ENCODE measurements at places on chromosomes 6 and 20.

DNA sequence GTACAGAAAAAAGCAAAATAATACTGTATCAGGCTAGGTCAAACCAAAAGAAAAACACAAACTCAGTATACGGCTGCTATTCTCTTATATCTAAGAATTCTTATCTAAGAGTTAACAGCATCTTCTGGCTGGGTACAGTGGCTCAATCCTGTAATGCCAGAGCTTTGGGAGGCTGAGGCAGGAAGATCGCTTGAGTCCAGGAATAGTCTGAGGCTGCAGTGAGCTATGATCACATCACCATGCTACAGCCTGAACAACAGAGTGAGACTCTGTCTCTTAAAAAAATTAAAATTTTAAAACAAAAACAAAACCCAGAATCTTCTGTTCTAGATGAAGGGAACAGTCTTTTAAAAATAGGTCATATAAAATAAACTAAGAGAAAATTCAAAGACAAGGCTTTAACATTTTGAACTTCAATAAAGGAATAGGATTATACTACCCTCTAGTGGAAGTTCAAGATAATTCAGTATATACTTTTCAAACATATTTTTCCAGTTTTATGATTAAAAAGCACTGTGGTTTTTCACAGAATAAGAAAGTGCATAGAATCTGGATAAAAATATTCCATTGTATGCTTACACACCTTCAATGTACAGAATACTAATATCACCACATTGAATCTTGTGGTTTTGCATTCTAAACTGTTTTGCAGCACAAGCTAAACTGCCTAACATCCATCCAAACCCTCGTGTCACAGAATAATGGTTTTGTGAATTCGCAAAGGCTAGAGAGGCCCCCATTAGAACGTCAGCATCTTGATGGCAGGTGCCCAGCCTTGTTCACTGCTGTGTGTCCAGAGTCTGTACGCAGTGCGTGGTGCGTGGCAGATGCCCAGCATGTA is 39.3 kb downstream of the DTNBP1 start:
- DNase-seq, result no peak

GRCh38 chr20:57312138-57312537 is 17.5 kb upstream of the SPO11 start:
- no peak for DNase-seq

DNA sequence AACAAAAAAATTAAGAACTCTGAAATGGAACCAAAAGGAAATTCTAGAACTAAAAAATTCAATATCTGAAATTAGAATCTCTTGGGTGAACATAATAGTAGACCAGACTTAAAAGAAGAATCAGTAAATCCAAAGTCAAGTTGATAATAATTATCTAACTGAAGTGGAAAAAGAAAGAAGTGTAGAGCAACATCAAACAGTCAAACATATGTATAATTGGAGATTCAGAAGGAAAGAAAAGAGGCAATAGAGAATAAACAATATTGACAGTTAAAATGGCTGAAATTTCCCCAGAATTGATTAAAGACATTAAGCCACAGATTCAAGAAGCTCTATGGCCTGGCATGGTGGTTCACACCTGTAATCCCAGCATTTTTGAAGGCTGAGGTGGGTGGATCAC is 383.6 kb downstream of the PREX1 start:
- no peak for DNase-seq

DNA sequence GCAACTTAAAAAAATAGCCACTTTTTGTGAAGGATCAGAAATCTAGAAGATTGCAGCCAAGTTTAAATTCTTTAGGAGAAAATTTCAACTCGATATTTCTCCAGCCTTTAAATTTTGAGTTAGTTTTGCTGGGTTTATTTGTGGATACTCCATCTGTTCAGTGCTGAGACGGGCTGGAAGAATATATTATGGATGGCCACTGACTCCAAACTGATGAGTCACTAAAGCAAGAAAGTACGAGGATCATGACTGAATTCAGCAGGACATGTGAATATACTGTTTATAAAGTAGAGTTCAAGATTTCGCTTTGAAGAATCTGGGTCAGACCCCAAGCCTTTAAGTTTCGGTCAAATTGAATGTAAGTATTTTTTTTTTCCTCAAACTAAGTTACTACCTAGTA is 199.5 kb downstream of the ADGRB3 start:
- no peak for DNase-seq

- DNase-seq, result no peak
These were observed 55.4 kb downstream of the IPCEF1 start for GRCh38 chr6:154301086-154301625.

DNA sequence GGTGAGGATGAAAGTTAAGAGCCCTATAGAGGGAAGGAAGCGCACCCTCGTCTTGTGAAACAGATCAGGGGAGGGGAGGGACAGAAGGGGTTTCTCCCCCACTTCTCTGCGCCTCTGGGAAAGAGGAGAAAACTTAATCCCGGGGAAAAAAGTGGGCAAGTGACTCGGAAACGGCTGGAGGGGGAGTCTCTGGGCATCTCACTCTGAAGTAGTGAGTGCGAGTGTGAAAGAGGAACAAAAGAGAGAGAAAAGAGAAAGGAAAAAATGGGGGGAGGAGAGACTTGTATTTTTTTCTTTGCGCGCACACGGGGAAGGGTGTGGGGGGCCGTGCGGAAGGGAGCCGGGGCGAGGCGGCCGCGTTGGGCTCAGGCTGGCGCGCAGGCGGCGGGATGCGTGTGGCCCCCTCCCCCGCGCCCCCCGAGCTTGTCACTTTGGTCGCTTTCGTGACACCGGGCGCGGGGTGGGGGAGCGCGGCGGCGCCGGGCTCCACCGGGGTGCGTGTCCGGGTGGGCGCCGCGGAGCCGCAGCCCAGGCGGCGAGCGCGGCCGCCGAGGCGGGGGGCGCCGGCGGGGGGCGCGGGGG is 454 bp downstream of the L3MBTL3 start:
- DNase-seq, result no peak

DNA sequence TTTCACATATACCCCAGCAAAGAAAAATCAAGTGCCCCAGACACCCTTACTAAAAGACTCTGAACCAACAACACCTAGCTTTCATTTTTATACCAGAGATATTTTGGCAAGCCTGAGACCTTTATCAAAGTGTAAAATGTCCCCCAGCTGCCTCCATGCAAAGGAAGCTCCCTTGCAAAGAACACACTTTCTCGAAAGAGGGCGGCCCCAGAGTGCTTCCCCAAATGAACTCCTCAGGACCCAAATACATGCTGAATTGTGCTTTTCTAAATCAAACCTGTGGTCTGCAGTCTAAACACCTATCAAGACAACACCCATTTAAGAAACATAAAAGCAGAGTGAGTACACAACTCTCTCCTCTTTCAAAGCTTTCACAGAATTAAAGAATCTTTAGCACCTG is 490 bp downstream of the IPCEF1 start:
- DNase-seq, result no peak

DNA sequence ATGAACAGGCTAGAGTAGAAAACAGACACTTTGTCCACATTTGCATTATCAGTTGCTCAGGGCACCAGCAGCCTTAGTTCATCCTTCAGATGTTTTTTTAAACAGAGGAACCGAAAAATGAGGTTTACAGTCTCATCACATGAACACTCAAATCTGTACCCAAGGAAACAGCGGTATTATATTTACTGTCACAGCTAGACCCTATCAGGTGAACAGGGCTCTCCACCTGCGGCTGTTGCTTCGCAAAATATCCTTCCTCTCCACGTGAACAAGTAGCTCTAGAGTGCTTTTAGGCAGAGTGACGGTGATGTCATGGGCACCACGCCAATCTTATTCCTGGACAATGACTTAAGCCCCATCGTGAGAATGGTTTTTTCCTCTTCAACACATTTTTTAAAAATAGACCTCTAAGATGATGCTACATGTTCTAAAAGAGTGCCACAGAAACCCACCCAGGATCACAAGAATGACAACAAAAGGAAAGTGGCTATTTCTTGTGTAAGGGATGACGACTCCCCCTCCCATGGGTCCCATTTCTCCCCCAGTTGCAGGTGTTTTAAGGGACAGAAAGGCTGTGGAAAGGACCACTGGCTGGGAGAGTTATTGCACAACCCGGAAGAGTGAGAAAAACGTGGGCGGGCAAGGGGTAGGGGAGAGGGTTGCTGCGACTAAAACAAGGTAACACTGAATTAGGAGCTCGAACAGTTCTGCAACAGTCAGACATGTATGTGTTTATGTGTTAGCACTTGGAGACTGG is 77.7 kb downstream of the EFHC1 start:
- no peak for DNase-seq

GRCh38 chr6:34792605-34793500 is 970 bp downstream of the BLTP3A start:
- no peak for DNase-seq

- no peak for DNase-seq
These were observed 109.0 kb downstream of the MCHR2 start for GRCh38 chr6:99885051-99885450.

- DNase-seq, result no peak
These were observed 183.6 kb downstream of the PRL start for GRCh38 chr6:22113026-22113766.

DNA sequence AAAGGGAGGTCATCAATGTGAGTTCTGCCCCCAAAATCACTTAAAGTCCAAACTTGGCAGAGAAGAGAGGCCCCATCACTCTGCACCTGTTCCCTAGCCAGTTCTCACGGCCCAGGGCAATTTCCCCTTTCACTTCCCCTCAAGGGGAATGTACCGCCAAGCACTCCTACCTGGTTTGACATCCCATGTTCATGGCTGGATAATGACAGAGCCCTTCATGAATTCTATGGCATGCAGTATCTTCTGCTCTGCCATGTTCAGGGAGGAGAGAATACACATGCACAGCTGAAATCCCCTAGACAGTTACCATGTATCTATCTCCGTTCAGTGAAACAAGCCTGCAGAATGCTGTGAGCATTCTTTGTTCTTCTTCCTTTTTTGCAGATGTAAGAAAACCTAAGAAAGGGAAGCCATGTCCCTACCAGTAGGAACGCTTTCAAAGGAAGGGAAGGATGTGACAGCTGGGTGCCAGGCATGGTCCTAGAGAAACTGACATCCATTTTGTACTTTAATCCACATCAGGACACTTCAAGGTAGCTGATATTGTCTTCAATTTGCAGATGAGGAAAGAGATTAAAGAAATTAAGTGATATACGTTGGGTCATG is 79.8 kb upstream of the ARID1B start:
- DNase-seq, result no peak

DNA sequence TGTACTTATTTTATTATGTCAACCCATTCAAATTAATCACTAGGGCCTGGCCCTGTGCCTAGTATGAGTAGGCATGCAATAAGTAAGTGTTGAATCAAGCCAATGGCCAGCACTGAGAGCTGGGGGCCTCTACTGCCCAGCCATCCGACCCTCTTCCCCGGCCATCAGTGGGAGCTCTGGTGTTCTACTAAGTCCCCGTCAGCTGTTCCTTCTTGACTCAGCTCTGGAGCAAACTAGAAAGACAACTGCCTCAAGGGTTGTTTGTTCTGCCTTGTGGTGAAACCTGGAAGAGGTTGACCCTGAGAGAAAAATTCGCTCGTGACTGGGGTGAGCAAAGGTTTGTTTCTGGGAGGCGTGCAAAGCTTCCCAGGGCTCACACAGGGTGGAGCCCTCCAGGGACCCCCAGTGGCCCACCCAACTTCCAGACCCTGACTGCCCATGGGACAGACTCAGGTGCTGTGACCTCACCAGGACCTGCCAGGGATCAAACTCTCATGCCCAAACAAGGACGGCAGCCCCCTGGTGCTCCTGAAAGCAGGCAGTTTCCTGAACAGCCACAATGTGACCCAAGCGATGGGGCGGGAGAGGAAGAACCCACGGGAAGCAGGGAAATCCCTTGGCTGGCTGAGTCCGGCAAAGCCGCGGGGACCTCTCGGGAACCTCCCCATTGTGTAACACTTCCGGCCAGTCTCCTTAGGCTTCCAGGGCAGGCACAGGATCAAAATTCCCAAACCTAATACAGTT is 50.4 kb downstream of the BANF2 start:
- DNase-seq, result no peak

DNA sequence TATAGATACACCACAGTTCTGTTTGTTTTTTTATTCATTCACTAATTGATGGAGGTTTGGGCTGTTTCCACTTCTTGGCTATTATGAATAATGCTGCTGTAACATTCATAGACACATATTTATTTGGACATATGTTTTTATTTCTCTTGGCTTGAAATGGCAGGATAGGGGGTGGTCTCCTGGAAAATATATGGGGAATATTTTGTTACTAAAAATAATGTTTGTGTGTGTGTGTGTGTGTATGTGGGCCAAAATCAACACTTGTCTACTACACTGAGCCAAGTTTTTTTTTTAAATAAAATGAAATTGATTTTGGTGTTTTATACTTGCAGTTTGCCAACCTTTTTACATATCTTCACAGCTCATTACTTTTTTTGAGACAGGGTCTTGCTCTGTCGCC is 264.4 kb upstream of the SULF2 start:
- DNase-seq, result no peak

- no peak for DNase-seq
These were observed 190.8 kb downstream of the TBC1D32 start for GRCh38 chr6:121143476-121143875.

DNA sequence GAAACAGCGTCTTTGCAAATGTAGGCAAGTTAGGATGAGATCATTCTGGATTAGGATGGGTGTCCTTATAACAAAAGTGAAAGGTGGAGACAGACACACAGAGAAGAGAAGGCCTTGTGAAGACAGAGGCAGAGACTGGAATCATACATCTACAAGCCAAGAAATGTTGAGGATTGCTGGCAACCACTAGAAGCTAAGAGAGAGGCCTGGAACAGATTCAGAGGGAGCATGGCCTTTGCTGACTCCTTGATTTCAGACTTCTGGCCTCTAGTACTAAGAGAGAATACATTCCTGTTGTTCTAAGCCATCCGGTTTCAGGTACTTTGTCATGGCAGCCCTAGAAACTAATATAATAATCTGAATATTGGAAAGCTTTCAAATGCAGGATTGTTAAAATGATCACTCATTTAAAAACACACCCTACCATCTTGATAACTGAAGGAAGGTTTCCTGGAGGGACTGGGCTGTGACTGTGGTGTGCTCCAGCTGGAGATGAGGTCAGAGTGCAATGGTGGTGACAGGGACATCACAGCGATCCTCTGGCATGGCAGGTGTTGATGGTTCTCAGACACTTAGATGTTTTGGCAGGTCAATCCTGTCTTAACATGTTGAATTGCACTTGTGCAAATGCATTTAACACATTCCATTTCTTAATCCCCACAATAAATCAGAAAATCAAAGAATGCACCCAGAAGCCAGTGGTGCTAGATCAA is 25.1 kb downstream of the CD83 start:
- DNase-seq, result no peak

- no peak for DNase-seq
These were observed 4.8 kb upstream of the DUSP22 start for GRCh38 chr6:287489-287860.

- no peak for DNase-seq
These were observed 4.8 kb downstream of the TRIM10 start for GRCh38 chr6:30156262-30156599.

- DNase-seq, result no peak
These were observed 21.0 kb downstream of the ZC3H12D start for GRCh38 chr6:149463781-149464180.

DNA sequence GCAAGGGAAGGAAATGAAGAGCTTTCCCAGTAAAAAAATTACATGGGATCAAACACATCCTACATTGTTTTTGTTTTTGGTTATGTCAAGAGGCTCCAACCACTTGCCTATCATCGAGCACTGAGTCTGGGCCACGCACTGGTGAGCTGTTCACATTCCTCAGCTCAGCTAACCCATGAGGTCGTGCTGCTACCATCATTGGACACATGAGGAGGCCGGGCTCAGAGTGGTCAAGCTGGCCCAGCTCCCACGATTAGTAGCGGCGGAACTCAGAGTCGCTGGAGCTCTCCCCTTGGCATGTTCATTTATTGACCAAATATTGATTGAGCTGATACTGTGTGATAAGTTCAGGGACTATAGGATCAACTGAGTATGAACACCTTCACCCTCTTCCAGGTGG is 164.9 kb downstream of the CDH26 start:
- no peak for DNase-seq

GRCh38 chr6:30769088-30769852 is 24.9 kb upstream of the IER3 start:
- DNase-seq, result peak; percentile 63

Data from activated CD8-positive, alpha-beta memory T cell treated with anti-CD3 and anti-CD28 coated beads for 48 hours (primary cell).